ENCODE measurements at places on chromosomes 3 and 15.

DNA sequence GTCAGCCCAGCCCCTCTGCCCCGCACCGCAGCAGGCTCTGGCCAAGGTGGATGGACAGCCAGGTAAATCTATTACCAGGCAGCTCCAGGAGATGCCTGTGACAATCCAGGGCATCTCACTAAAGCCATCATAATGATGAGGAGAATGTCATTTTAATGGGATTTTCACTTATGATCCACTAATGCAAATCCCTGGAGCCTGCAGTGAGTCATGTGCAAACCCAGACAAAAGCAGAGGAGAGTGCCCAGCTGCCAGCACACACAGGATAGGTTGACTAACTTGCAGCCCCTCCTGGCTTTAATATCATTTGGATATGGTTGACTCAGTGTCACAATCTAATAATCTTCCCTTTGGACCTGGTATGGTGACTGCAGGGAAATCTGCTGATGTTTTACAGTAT is 206.9 kb upstream of the TRIM42 start:
- no peak for DNase-seq

DNA sequence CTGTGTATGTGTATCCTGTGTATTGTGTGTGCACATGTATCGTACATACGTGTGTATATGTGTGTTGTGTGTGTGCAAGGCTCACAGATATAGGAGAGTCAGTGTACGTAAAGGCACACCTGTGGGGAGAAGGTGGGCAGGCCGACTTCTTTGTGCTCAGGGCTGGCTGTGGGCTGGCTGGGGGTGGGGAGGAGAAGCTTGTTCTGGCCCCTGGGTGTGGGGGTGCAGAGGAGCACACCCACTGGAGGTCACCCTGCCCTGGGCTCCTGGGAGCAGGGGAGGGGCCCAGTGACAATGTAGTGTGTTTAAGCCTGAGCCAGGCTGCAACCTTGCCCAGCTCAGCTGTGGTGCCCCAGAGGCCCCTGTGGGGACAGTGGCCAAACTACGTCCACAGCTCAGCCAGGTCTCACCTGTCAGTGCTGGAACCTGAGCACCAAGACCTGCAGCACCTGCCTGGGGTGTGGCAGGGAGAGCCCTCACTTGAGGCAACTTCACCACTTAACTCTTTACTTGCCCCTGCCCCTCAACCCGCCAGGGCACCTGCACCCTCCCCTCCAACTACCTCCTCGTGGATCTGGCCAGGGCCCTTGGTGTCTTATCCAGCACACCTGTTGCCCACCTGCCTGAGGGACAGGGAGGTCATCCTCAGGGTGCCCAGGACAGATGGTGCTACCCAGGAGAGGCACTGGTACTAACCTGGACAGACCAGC is 2.6 kb upstream of the HHATL start:
- no peak for DNase-seq

GRCh38 chr3:66404197-66404596 is 96.6 kb downstream of the LRIG1 start:
- no peak for DNase-seq

- DNase-seq, result no peak
These were observed 327.7 kb upstream of the NAALADL2 start for GRCh38 chr3:174531262-174531982.

DNA sequence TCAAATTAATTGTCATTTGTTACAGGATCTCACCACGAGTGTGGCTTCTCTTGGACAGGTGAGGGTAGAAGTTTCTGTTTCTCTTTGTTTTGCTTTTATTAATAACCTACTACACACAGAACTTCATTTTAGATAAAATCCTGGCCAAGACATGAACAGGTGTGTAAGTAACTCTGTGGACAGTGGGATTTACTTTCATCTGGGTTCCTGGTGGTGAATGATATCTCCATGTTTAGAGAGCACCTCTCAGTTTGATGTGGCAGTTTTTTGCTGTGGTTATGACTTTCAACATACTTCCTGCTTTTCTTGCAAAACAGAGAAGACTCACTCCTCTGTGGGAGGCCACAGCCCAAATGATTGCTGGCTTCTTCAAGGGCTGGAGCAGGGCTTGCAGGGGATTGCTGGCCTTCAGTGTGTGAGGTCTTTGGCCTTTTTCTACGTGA is 71.1 kb upstream of the XCR1 start:
- no peak for DNase-seq

- DNase-seq, result no peak
These were observed 139.5 kb downstream of the TJP1 start for GRCh38 chr15:29682781-29683180.

- DNase-seq, result no peak
These were observed 526.4 kb upstream of the DPPA4 start for GRCh38 chr3:109863701-109864100.

- DNase-seq, result no peak
These were observed 37.3 kb upstream of the CNTN4 start for GRCh38 chr3:2061360-2061759.

GRCh38 chr3:151625086-151625485 is 108.6 kb upstream of the AADACL2 start:
- no peak for DNase-seq

GRCh38 chr3:38826001-38826400 is 10.0 kb upstream of the SCN10A start:
- DNase-seq, result no peak

- peak; percentile 43 for DNase-seq
These were observed 34.9 kb upstream of the MEIS2 start for GRCh38 chr15:37135225-37135624.

GRCh38 chr15:37652646-37653417 is 281.6 kb upstream of the TMCO5A start:
- no peak for DNase-seq

DNA sequence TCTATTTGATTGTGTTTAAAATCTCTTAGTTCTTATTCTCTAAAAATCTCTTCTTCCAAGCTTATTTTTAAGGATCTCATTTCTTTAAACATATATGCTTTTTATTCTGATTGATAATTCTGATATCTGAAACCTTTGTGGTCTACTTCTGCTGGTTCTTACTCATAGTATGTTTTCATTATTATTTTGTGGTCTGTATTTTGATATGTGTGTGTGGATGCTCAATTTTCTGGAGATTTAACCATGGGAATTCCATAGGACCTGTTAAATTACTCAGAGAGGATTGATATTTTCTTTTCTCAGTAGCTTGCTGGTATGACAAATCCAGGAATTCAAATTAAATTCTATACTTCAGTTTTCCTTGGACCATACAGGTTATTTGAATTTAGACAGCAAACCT is 14.7 kb upstream of the HHLA2 start:
- DNase-seq, result no peak

GRCh38 chr3:176275113-176275512 is 922.2 kb downstream of the TBL1XR1 start:
- no peak for DNase-seq

DNA sequence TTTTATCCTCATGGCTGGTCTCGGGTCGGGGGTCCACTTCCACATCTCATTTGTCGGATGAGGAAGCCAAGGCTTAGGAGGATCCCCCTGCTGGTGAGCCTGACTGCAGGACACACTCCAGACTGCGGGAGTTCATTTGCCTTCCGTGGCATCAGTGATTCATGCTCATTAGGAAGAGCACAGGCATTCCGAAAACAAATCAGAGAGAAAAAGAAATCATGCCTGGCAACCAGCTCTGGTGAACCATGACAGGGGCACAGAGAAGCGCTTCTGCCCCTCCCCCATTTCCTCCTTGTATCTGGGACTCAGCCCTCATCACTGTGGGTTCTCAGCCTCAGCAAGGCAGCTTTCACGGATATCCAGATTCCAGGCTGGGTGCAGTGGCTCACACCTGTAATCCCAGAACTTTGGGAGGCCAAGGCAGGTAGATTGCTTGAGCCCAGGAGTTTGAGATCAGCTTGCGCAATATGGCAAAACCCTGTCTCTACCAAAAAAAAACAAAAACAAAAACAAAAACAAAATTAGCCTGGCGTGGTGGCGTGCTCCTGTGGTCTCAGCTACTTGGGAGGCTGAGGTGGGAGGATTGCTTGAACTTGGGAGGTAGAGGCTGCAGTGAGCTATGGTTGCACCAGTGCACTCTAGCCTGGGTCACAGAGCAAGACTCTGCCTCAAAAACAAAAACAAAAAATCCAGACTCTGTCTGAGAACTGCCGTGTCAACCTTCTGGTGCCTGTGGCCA is 28.4 kb downstream of the IRAK2 start:
- DNase-seq, result no peak

DNA sequence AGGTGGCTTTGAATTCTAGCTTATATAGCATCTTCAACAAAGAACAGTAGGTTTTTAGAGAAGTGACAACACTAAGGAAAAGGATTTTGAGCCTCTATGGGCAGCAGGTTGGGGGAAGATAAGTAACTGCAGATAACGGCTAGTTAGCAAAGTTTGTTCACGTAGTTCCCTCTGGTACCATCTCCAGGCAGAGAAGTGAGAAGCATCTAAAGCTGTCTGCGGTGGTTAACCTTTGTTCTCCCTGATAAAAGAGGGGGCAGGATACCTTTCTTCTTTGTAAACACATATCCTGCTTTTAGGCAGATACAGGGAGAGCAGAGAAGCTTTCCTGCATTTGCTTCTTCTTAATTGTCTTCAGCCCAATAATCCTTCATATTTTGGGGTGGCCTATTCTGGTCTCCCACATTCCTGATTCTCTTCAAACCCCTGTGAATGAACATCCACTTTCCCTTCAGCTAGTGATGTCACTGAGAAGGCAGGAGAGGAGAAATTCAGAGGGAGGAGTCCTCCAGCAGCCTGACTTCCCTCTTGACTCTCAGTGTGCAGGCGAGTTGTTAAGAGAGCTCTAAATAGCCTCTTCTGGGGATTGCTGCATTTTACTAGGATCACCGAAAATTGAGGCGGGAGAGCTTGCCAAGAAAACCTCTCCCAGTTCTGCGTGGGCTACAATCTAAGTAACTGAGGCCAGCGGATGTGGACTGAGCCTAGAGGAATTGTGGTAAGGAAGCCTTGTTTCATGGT is 393.7 kb upstream of the C2CD4B start:
- no peak for DNase-seq

DNA sequence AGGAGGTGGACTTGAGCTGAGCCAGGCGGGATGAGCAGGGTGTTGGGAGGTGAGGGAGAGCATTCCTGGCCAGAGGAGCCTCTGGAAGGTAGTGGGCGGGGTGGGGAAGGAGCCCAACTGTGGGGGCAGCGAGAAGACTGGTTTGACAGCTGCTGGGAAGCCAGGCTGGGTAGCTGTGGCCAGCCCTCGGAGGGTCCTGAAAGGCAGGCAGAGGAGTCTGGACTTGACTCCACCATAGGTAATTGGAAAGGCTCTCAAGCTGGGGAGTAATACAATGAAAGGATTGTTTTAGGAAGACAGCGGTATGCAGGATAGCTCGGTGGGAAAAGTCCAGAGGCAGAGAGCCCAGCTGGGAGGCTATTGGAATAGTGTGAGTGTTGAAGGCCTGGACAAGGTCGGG is 17.2 kb downstream of the EPHB3 start:
- no peak for DNase-seq

DNA sequence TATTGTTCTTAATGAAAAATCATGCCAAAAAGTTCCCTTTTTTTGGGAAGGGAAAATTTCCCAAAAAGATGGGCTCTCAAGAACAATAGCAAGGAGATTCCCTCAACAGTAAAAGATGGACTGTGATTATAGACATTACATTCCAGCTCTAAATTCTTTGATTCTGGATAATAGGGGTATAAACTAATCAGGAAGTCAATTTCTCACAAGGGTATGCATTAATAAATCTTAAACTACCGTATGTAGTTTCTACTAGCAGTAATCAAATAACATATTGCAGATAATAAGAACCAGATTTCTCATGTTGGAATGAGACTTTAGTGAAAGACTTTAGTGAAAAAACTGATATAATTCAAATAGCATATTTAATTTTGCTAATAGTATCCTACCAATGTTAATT is 144.8 kb upstream of the PTPRG start:
- no peak for DNase-seq

DNA sequence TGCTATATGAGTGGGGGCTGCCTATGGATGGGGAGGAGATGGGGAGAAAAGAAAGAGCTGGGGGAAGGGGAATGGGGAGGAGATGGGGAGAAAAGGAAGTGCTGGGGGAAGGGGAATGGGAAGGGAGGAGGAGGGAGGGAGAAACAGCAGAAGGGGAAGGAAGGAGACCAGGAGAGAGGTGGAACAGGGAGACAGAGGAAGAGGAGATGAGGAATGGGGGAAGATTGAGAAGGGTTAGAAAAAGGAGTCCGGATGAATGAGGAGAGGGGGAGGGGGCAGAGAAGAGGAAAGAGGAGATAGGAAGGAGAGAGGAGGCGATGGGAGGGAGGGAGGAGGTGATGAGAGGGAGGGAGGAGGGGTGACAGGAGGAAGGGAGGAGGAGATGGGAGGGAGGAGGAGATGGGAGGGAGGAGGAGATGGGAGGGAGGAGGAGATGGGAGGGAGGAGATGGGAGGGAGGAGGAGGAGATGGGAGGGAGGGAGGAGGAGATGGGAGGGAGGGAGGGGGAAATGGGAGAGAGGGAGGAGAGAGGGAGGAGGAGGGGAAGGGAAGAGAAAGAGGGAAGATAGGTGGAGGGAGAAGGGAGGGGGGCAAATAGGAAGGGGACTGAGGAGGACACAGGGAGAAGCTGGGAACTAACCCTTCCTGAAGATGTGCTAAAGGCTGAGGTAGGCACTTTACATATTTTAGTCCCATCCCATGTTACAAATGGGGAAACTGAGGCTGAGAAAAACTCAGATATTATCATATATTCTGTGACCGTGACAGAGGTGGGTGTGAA is 6.6 kb upstream of the BCL2L10 start:
- DNase-seq, result no peak

GRCh38 chr15:53389271-53390037 is 370.0 kb downstream of the WDR72 start:
- no peak for DNase-seq

DNA sequence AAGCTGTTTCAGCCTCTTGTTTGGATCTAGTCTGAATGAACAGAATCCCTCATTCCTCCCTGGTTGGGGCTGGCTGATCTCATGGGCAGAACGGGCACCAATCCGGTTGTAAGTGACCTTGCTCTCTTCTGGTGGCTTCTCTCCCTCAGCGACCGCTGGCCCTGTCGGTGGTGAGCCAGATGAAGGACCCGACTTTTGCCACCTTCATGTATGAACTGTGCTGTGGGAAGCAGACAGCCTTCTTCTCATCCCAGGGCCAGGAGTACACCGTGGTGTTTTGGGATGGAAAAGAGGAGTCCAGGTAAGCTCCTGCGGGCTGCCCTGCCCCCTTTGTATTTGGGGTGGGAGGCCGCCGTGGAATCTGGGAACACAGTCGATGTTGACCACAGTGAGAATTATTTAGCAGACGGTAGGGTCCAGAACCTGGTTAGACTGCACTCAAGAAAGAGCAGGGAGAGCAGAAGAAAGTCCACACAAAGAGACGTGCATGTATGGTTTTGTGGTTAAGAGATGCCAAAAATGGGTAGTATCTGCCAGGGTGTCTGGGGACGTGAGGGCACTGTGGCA is 138.8 kb downstream of the LRRK1 start:
- DNase-seq, result no peak

GRCh38 chr3:5563537-5564277 is 376.2 kb downstream of the EDEM1 start:
- no peak for DNase-seq

- no peak for DNase-seq
These were observed 445.6 kb upstream of the FRG2C start for GRCh38 chr3:75218577-75218976.

DNA sequence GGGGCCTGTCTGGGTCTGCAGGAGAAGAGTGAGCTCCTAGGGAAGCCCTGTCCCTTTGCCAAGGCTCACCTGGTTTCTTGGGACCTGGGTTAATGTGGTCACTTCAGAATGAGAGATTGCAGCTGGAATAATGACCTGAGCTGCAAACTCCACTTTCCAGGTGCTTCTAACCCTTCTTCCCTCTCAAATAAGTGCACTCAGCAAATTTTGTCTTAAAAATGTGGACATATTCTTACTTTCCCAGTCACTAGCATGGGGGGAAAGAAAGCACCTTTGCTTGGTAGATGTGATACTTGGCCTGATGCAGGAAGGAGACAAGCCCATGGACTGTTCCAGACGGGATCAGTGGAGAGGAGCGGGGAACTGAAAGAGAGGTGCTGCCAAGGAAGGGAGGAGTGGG is 38.9 kb upstream of the CDCP1 start:
- no peak for DNase-seq
